ENCODE measurements at places on chromosomes 13 and 19.

- no peak for DNase-seq
Measured at GRCh38 chr13:40096357-40096901, 441.0 kb downstream of the COG6 start.

DNA sequence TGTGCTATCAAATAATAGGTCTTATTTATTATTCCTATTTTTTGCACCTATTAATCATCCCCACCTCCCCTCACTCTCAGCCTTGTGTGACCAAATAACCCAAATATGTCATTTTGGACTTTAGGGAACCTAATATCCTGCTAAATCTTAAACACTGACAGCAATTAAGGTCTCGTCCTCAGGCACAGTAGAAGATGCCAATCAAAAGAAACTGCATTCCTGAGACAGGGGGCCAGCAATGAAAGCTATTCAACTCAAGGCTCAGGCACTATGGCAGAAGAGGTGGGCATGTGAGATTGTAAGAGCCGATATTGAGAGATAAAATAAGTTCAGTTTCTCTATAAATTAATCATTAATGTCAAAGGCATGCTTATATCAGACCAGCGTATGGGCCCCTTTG is 1437.7 kb upstream of the PCDH9 start:
- DNase-seq, result no peak

- no peak for DNase-seq
Measured at GRCh38 chr13:95547531-95548167, 4.9 kb upstream of the CLDN10 start.

DNA sequence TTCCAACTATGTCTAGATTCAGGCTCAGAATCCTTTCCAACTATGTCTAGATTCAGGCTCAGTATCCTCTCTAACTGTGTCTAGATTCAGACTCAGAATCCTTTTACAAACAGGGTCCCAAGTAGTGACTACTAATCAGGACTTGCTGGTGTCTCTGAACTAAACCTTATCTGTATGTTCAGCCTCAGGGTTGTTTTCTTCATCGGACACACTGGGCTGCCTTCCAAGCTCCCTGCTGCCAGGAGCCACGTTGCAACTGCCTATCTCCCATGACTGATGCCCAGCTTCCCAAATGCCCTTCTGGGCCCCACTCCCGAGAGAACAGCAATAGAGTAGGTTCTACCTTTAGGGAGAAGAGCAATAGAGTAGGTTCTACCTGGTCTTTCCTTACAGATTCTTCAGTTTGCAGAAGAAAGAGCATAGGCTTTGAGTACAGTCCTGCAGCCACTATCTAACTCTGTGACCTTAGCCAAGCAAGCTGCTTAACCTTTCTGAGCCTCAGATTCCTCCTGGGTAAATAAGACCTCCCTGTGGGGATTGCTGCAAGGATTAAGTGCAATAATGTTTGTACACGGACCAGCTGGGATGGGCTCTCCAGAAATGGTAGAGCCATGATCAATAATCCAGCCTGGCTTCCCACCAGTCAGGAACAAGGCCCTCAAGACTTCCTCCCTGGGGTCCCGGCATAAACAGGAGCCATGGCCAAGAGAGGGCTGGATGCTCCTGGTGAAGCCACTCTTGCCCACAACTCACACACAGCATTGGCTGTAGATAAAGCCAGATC is 61.5 kb downstream of the ZIC5 start:
- no peak for DNase-seq

GRCh38 chr19:45250832-45251451 is at the start of gene MARK4:
MARK4 (plus strand) TSS chr19:45251271; CDS start chr19:45251589, 318 bp downstream.
- DNase-seq, result no peak

DNA sequence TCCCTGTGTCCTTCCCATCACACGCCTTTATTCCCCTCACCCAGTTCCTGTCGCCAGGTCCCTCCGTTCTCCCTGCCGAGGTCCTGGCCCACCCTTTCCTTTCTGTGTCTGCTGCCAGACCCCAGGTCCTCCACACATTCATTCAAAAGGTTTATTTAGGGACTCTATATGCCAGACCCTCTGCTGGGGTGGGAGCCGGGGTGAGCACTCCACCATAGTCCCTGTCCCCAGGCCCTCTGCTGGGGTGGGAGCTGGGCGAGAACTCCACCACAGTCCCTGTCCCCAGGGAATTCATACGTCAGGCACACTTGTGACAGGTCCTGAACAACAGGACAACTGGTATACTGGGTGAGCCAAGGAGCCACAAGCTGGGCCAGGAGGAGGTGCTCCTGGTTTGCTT is 34.4 kb upstream of the TUBGCP3 start:
- DNase-seq, result no peak

- no peak for DNase-seq
Measured at GRCh38 chr13:46321494-46322225, 65.4 kb downstream of the RUBCNL start.
